IPS-NIHi11 (cell line): ENCODE measurements at places on chromosomes 2 and 18.
A peak's percentile ranks its signal among the peaks of the same experiment; 100 is the strongest.

DNA sequence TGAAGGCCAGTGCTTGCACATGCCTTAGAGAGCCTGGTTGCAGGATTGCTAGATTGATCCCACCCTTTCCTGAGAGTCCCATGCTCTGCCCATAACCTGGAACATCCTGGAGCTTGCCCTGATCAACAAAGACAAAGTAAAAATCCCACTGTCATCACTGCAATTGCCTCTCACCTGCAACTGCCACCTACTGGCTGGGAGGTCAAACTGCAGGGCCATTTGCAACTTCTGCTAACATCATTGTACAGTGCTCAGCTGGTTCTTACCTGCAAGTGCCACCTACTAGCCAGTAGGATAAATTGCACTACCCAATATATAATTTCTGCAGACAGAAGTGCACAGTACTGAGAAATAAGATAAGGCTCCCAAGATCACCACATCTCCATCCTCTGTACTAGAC is 947.5 kb downstream of the CPS1 start:
- no peak for DNase-seq

- DNase-seq: no peak
These were observed 302.0 kb downstream of the PRKCE start for GRCh38 chr2:45953376-45954027.

GRCh38 chr2:191650896-191651773 is 26.8 kb upstream of the NABP1 start:
- peak; percentile 6 for DNase-seq

GRCh38 chr2:128472789-128473174 is 154.1 kb upstream of the HS6ST1 start:
- no peak for DNase-seq

DNA sequence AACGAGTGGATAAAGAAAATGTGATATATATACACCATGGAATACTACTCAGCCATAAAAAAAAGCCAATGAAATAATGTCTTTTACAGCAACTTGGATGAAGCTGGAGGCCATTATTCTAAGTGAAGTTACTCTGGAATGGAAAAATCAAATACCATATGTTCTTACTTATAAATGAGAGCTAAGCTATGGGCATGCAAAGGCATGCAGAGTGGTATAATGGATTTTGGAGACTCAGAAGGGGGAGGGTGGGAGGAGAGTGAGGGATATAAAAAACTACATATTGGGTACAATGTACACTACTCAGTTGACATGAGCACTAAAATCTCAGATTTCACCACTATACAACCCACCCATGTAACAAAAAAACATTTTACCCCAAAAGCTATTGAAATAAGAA is 1.7 kb upstream of the MSGN1 start:
- DNase-seq: no peak

DNA sequence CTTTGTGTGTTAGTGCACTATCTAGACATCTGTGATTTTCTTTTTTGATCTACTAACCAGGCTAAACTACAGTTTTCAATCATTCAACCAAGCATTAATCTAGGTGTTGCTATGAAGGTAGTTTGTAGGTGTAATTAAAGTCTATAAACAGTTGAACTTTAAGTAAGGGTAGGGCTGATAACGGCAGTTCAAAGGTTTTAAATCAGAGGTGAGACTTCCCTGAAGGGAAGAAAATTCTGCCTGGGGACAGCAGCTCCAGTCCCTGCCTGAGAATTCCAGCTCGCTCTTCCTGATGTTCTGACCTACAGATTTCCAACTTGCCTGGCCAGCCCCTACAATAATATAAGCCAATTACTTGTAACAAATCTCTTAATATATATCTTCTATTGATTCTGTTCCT is 663.9 kb downstream of the MBD2 start:
- DNase-seq: no peak

DNA sequence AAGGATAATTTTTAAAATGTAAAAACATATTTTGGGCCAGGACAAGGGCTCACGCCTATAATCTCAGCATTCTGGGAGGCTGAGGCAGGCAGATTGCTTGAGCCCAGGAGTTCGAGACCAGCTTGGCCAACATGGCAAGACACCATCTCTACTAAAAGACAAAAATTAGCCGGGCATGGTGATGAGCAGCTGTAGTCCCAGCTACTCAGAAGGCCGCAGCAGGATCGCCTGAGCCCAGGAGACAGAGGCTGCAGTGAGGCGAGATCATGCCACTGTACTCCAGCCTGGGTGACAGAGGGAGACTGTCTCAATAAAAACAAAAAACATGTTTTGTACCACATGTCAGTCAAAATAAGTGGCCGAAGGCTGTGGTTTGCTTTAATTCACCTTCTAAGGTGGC is 122.5 kb downstream of the HDAC4 start:
- DNase-seq: no peak

GRCh38 chr2:148614322-148615049 is 30.1 kb upstream of the EPC2 start:
- peak; percentile 28 for DNase-seq
